GM03348 (cell line): ENCODE measurements at places on chromosomes 4 and X.

- DNase-seq, result no peak
Observed at GRCh38 chr4:178480105-178480504, 1037.9 kb upstream of the AGA start.

GRCh38 chrX:154351183-154352011 is 23.0 kb downstream of the FLNA start:
- no peak for DNase-seq

GRCh38 chr4:154618708-154619315 is 6.4 kb upstream of the FGG start:
- DNase-seq, result peak; percentile 47

DNA sequence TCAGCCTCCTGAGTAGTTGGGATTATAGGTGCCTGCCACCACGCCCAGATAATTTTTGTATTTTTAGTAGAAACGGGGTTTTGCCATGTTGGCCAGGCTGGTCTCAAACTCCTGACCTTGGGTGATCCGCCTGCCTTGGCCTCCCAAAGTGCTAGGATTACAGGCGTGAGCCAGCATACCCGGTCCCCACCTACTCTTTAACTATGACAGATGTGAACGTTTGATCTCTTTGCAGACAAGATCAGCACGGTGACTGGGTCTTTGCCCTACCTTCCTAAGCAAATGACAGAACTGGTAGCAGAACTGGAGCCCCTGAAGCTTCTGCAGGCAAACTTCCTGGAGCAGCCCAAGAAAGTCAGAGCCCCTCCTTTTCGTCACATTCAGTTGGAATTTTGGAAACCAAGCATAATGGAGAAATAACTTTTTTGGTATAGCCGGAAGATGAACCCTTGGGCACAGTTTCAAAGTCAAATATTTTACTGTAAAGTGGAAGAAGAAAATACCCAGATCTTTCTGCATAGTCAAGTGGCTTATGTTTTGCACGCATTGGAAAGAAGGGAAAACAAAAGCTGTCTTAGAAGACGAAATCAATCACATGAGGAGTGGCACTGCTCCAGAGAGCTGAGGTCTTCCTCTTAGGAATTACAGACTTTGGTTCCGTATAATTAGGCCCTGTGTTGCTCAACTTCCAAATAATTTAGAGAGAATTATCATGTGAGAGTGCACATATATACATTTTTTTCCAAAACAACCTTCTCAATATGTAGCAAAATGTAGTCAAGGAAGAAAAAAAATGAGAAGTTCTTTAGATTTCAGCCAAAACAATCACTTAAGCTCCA is 90.6 kb downstream of the SORBS2 start:
- no peak for DNase-seq

DNA sequence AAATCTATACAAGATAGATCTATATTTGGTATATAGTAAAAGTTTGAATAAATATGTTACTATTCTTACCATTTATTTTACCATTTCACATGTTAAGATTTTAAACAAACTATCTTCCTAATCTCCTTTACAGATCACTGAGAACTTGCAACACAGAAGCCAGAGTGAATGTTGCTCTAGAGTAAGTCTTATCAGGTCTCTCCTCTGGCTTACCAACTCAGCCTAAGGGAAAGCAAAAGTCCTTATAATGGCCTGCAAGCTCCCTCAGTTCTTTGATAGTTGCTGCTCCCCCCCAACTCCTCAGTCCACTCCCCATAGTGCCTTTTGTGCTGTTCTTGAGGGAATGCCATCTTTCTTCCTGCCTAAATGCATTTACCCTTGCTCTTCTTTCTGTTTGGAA is 25.7 kb upstream of the SLC7A11 start:
- DNase-seq, result no peak

GRCh38 chrX:3697701-3698279 is 15.7 kb downstream of the PRKX start:
- DNase-seq, result peak; percentile 20

DNA sequence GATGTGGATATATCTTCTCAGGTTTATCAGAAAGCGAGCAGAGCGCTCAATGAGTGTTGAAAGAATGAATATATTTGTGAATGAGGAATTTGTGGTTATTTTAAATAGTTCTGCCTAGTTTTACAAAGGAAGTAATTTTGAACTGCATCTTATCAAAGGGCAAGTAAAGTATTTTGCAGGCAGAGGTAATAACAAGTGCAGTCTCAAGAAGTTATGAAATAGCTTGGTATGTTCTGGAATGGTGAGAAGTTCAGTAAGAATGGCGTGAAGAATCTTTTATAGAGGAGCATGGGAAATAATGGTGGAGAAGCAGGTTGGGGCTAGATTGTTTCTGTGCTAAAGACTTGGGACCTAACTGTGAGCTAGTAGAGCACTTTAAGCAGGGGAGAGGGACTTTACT is 10.9 kb downstream of the TMA16 start:
- no peak for DNase-seq

GRCh38 chrX:10965174-10965798 is 145.8 kb upstream of the HCCS start:
- no peak for DNase-seq
